Left hindlimb (tissue), 1 donor: ENCODE measurements at places on chromosomes 5 and 9.
A peak's percentile ranks its signal among the peaks of the same experiment; 100 is the strongest.

DNA sequence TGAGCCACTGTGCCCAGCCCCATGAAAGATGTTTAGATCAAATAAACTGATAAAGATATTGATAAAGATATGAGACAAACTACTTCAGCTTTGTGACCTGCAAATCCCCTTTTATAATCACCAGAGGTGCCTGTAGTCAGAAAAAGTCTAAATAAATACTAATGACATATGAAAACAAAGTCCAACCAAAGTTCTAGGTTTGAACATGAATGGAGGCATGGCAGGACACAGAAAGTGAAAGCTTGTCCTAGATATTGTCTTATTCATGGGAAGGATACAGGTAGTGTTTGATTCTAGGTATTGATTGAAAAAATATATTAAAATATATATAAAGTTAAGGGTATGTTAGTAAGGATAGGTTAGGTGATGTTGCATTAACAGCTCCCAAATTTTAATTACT is 24.6 kb upstream of the PSAT1 start:
- no peak for DNase-seq

DNA sequence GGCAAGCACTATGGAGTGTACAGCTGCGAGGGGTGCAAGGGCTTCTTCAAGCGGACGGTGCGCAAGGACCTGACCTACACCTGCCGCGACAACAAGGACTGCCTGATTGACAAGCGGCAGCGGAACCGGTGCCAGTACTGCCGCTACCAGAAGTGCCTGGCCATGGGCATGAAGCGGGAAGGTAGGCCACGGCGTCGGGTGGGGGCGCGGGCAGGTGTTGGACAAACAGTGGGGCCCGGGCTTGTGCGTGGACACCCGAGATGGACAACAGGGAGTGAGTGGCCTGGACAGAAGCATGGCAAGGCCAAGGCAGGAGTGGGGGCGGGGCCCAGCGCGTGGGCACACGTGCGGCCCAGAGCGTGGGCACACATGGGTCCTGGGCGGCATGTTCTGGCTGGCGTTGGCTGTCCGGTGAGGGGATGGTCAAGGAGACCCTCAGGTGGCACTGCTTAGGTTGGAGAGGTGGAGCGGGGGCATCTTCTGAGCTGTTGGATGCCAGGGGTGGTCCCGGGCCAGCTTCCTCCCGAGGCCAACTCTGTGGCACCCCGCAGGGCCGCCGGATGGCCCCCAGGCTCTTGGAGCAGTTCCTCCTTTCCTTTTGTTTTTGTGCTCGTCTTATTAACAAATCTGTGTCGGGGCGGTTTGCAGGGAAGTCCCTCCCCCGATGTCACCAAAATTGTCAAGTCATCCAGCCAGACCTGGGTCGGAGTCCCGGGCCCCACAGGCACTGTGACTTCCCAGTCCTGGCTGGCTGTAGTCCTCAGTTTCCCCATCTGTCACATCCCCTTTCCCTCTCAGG is 82.9 kb downstream of the RXRA start:
- no peak for DNase-seq

GRCh38 chr5:143606043-143606752 is 202.7 kb upstream of the NR3C1 start:
- DNase-seq = no peak

GRCh38 chr5:135440916-135441315 is 6.2 kb downstream of the DCANP1 start:
- DNase-seq = no peak

DNA sequence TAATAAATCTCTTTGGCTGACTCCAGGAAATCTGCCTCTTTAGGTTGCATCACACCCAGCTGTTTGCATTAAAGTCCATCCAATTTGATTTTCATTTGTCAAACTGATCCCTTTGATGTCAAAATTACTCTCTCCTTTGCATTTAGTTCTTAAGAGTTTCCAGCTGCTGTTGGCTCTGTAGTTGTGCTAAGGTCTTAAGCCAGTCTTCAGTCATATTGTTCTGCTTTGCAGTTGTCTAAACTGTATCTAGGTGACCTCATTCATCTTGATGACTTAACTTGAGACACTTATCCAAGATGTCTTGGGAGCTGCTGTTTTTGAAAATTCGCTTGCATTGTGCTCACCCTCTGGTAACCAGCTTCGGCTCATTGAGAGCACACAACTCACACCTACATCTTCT is 386.9 kb upstream of the TLE4 start:
- DNase-seq = no peak

DNA sequence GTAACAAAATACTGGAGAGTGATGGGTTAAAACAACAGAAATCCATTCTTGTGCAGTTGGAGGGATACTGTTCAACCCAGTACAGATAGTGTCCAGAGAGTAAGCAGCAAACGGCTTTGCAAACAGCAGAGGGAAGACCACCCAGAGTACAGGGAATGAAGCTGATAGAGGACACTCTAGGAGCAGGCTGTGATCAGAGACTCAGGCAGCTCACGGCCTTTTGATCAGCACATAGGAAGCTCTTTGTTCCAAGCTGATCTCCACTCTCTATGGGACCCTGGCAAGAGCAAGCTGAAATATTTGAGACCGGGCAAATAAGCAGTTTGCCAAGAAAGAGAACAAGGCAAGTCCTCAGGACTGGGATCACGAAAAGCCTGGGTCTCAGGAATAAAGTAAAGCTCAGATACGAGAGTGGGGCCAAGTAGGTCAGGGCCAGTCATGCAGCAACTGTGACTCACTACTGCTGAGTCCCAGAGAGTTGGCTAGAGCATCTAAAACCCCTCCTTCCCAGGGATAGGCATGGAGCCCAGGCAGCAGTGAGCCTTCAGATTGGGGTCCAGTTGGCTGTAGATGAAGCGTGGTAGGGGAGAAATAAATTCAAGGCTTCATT is 52.4 kb downstream of the MELK start:
- DNase-seq = peak; percentile 61

- DNase-seq = no peak
Measured at GRCh38 chr5:138654281-138654867, 79.2 kb upstream of the HSPA9 start.

DNA sequence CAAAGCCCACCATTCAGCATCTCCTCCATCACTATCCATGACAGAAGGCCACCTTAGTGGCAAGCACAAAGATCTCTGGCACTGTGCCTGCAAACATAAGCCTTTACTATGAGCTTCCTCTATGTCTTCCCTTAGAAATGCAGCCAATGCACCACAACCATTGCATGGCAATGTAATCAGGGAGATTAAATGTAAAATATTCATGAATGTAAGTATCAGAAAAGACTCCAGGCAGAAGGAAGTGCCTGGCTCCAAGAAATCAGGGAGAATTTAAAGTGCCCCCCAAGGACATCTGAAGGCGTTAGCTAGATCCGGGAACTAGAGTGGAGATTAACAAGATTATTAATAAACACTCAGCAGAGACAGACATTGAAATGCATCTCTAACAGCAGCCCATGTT is 32.5 kb upstream of the MYORG start:
- DNase-seq = no peak

DNA sequence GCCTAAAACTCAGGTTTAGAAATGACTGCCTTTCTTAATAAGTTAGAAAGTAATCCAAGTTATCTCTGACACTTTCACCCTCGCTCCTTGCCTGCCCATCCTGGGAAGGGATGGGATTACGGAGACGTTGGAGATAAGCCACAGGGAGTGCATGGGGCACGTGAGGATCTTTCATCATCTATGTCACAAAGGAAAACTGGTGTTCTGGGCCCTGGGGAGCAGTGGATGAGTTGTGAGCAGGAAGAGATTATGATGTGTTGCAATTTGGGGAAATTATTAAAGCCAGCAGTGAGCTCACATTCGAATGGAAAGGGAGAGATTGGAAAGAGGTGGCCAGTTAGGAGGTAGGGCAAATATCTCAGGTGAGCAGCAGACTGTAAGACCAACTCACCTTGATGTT is 12.8 kb downstream of the AFAP1L1 start:
- DNase-seq = no peak

DNA sequence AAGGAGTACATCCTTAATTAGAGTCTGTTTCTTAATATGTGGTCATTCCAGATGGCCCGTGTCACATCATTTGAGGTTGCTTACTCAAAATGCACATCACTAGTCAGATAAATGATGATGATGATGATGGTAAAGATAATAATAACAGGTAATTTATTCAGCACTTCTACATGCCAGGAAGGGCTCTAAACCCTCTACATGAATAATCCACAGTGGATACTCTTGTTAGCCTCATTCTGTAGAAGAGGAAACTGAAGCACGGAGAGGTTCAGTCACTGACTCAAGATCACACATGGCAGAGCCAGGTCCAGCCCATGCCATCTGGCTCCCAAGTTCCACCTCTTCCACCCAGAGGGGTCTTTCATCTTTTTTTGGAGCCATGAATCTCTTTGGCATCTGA is 11.7 kb downstream of the SH3PXD2B start:
- no peak for DNase-seq

GRCh38 chr5:113678924-113679575 is 165.6 kb downstream of the YTHDC2 start:
- DNase-seq = no peak

DNA sequence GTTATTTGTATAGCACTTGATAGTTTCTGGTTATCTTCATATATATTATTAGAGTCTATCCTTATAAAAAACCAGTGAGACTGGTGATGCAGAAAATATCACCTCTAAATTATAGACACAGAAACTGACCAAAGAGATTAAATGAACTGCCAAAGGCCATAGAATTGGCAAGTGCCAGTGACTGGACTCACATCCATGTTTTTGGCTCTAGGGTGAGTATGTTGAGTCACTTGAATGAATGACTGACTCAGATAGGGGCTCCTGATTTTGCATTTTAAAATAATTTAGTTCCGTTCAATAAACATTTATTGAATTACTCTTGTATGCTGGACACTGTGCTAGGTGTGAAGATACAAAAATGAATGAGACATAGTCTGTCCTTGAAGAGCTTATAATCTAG is 70.7 kb downstream of the NR2F1 start:
- no peak for DNase-seq

DNA sequence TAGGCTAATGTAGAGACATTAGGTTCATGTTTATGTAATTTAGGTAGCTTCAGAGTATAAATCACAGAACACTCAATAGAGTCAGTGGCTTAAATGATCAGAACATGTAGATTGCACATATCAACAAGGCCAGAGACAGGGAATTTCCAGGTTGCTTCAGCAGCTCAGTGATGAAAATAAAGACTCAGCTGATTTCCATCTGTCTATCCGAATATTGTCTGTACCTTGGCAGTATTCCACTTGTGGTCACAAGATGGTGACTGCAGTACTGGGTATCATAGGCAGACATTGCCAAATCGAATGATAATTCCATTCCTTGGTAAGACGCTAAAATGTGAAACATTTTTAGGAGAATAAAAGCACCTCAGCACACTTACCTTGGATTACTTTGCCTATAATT is 702.2 kb downstream of the MAT2B start:
- no peak for DNase-seq

DNA sequence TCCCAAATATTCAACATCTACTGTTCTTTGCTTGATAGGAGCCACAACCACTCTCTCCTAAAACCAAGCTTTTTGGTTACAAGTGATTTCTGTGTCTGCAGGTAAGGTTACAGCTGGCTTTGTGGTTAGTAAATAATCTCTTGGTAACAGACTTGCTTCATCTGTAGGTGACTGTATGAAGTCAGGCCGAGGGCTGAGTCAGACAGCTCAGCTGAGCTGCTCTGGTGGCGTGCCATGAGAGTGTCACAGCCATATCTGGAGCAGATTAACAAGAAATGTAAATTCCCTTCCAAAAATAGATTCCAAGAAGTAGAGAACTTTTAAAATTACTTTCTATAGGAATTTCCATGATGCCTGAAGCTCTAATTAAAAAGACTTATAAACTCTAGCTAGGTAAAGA is 23.7 kb upstream of the TAS2R1 start:
- peak; percentile 60 for DNase-seq

GRCh38 chr9:75152416-75152815 is 64.1 kb downstream of the OSTF1 start:
- DNase-seq = no peak

DNA sequence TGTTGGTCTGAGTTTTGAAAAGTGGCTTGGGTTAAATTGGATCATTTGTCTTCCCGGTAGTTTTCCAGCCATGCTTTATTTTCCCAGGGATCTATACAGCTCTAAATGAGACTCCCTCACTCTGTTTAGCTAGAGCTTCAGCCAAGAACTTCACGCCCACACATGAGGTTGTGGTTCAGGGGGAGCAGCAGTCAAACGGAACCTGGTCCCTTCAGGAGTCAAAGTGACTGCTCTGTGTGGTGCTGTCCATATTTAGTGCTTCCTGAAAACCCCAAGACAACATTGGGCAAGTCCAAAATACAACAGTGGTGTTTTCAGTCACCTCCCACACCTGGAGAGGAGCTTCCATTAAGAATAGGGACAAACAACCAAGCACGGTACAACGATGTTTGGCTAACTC is 90.5 kb downstream of the ANKH start:
- no peak for DNase-seq

- no peak for DNase-seq
Measured at GRCh38 chr9:100739208-100739607, 161.3 kb downstream of the CAVIN4 start.

DNA sequence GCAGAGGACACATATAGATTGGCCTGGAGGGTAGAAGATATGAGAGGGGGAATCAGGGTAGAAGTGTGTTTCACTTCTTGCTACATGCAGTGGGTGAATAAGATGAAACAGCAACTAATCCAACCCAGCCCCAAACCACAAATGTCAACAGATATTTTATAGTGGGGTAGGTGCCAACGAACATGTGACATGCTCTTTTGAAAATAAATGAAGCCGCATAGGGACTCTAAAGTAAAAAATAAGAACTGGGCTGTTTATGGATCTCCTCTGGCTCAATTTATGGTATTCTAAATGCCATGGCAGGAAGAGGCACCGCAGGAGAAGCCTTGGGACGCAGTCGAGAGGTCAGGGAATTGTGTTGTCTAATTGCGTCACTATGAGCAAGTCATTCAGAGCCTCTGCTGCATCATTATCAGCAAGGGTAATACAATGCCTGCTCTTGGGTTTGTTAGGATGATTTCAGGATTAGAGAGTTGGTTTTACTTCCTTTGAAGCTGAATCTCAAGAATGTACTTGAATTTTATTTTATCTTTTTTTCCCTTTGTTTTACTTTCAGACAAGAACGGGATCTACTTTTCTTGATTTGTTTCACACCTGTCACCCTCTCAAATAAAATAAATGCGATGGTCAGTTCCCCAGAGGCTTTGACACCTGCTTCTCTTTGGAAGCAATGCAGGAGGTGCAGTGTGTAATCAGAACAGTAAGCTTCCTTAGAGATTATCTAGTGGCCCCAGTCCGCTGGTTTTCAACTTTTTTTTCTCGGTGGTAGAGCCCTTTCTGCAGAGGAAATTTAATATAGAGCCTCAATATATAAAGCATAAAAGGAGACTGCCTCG is 375.6 kb upstream of the CLINT1 start:
- DNase-seq = peak; percentile 25
